ENCODE measurements at places on chromosomes 3 and 15.

DNA sequence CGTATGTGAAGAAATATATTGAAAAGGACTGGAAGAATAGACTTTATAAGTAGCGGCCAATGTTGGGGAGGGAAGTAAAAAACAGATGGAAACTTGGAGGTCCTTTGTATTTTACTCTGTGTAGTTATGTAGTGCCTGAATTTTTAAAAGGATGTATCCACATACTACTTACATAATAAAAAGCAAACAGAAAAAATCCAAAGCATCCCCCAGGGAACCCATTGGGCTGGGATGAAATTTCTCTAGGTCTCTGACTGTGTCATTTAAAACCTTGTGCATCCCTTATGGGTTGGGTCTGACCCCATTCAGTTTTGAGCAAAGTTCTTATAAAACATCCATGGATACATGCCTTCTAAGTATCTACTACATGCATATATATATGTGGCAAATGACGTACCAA is 141.1 kb downstream of the NR1D2 start:
- no peaks in the 10 kb centered on the region for H3K36me3 ChIP-seq
- H3K27ac ChIP-seq = no peak overlapping the region
- DNase-seq = no peak
- H3K4me1 ChIP-seq = no peaks in the 10 kb centered on the region

- H3K4me3 ChIP-seq = no peak overlapping the region
- H3K27ac ChIP-seq = peak overlapping the region; percentile 25
- H3K36me3 ChIP-seq = peaks cover 7% of the 10 kb centered on the region
- H3K27me3 ChIP-seq = no peaks in the 10 kb centered on the region
- H3K4me1 ChIP-seq = peaks cover 46% of the 10 kb centered on the region
These were observed 89.7 kb downstream of the LIPC start for GRCh38 chr15:58521293-58521991.

DNA sequence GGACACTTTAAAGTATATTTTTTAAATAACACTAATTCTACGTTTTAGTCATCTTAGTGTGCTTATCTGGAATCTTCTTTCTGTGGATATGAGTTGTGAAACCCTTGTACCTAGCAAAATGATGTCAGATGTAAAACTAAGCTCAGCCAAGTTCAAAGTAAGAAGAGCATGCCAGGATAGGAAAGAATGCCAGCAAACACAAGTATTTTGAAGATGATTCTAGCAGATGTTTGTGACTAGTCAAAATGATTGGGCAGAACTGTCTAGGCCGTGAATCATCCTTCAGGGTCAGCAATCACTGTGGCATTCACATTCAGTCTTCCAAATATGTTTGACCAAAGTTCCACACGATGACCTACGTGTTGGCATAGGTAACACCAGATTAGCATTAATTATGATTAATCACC is 5.4 kb upstream of the PLOD2 start:
- H3K36me3 ChIP-seq = no peaks in the 10 kb centered on the region
- H3K4me1 ChIP-seq = peaks cover 3% of the 10 kb centered on the region
- H3K27me3 ChIP-seq = peaks cover 24% of the 10 kb centered on the region
- no peak overlapping the region for H3K4me3 ChIP-seq
- H3K27ac ChIP-seq = no peak overlapping the region
- DNase-seq = no peak

GRCh38 chr15:68667800-68668625 is 89.2 kb downstream of the CORO2B start:
- no peak overlapping the region for H3K27ac ChIP-seq
- peaks cover 23% of the 10 kb centered on the region for H3K27me3 ChIP-seq
- H3K36me3 ChIP-seq = no peaks in the 10 kb centered on the region
- no peak for DNase-seq
- H3K4me1 ChIP-seq = no peaks in the 10 kb centered on the region

DNA sequence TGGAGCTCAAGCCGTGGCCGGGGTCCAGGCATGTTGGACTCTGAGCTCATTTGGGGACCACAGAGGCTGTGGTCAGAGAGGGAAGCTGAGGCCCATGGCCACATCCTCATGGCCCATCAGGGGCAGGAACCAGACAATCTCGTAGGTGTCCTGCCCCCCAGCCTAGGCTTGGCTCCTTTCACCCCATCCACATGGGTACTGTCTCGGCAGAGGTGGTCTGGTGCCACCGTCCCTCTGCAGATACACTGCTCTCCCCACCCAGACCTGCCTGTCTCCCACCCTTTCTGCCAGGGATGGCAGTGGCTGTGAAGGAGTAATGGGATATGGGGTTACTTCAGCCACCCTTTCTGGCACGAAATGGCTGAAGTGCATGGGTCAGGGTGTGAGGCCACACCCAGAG is 7.9 kb downstream of the PRSS50 start:
- H3K4me3 ChIP-seq = no peak overlapping the region
- no peaks in the 10 kb centered on the region for H3K36me3 ChIP-seq
- no peaks in the 10 kb centered on the region for H3K4me1 ChIP-seq
